ENCODE measurements at places on chromosomes 5 and 9. TPM values are rescaled to one million over a fixed set of nuclear protein-coding genes. Genes with fewer than 3 reads are reported as not detected.

DNA sequence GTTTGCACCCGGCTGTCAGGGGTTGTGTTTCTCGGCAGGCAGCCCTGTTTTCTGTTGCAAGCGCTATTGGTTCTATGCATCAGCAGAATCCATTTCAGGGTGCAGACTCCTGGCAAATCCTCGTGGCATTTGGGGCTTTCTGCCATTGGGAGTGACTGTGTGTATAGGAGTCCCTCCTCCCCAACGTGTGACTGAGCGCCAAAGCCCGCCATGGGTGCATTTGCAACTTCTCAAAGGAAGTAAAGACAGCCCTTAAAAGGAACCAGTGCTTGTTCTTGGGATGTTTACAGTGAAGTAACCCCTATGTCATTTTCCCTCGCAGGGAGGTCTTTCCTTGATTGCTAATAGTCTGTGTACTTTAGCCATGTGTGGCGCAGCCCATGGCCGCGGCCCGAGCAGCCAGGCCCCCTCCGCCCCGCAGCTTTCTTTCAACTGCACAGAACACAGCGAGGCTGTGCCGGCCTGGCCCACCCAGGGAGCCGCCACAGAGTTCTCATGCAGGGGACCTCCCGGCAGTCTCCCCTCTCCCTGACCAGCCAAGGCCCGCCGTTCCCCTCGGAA, 175.6 kb downstream of the HSD17B3 start:
- H3K4me3 ChIP-seq = no peak overlapping the region
- H3K27ac ChIP-seq = no peak overlapping the region
- no peaks in the 10 kb centered on the region for H3K27me3 ChIP-seq
- DNase-seq = no peak

GRCh38 chr9:90641086-90641485, 1.5 kb downstream of the DIRAS2 start:
- H3K27ac ChIP-seq = no peak overlapping the region
- peaks cover 49% of the 10 kb centered on the region for H3K27me3 ChIP-seq
- no peaks in the 10 kb centered on the region for H3K36me3 ChIP-seq
- no peak for DNase-seq

DNA sequence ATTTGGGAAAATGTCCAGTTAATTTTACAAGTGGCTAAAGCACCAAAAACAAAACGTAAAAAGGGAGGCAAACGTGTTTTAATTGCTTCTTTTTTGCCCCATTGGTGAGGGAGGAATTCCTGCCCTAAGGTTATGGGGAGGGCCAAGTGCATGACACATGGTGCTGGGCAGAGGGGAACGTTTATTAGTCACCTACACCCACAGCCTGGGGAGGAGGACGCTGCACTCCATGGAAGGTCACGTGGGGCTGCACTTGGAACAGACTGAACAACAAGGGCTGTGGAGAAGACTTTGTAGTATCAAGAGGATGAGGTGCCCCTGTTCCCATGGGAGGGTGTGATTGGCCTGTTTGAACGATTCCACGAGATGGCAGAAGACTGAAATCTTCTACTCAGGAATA, 13.7 kb upstream of the ADAMTS16 start:
- no peak for DNase-seq
- H3K27ac ChIP-seq = no peak overlapping the region
- no peak overlapping the region for H3K4me3 ChIP-seq
- H3K27me3 ChIP-seq = peaks cover 4% of the 10 kb centered on the region
- no peaks in the 10 kb centered on the region for H3K36me3 ChIP-seq

- no peaks in the 10 kb centered on the region for H3K4me1 ChIP-seq
- no peaks in the 10 kb centered on the region for H3K36me3 ChIP-seq
- H3K27ac ChIP-seq = no peak overlapping the region
- DNase-seq = no peak
Measured at GRCh38 chr5:132250547-132250946, 6.9 kb upstream of the PDLIM4 start.

Gene IQGAP2
- total RNA-seq = 54.6 TPM

GRCh38 chr5:56262279-56262678, 29.1 kb upstream of the ANKRD55 start:
- no peaks in the 10 kb centered on the region for H3K36me3 ChIP-seq
- no peaks in the 10 kb centered on the region for H3K27me3 ChIP-seq
- H3K27ac ChIP-seq = no peak overlapping the region
- H3K4me1 ChIP-seq = peaks cover 3% of the 10 kb centered on the region
- no peak overlapping the region for H3K4me3 ChIP-seq

- no peaks in the 10 kb centered on the region for H3K4me1 ChIP-seq
- H3K36me3 ChIP-seq = no peaks in the 10 kb centered on the region
- no peak overlapping the region for H3K27ac ChIP-seq
- DNase-seq = no peak
- H3K27me3 ChIP-seq = no peaks in the 10 kb centered on the region
- H3K4me3 ChIP-seq = no peak overlapping the region
Measured at GRCh38 chr5:178524093-178524882, 65.9 kb downstream of the COL23A1 start.

Gene CCNI2
- total RNA-seq = 1.4 TPM

- no peak for DNase-seq
- H3K27me3 ChIP-seq = peaks cover 6% of the 10 kb centered on the region
- H3K36me3 ChIP-seq = no peaks in the 10 kb centered on the region
- H3K4me3 ChIP-seq = no peak overlapping the region
- no peak overlapping the region for H3K27ac ChIP-seq
Measured at GRCh38 chr5:66503203-66503789, 92.9 kb upstream of the MAST4 start.

- DNase-seq = no peak
- peaks cover 3% of the 10 kb centered on the region for H3K27me3 ChIP-seq
- H3K4me1 ChIP-seq = no peaks in the 10 kb centered on the region
- H3K36me3 ChIP-seq = no peaks in the 10 kb centered on the region
- no peak overlapping the region for H3K27ac ChIP-seq
- no peak overlapping the region for H3K4me3 ChIP-seq
Measured at GRCh38 chr5:83662558-83662957, 58.1 kb downstream of the HAPLN1 start.

GRCh38 chr5:124153588-124153987, 592.9 kb downstream of the ZNF608 start:
- H3K4me1 ChIP-seq = no peaks in the 10 kb centered on the region
- no peak for DNase-seq
- no peak overlapping the region for H3K4me3 ChIP-seq
- H3K36me3 ChIP-seq = no peaks in the 10 kb centered on the region
- H3K27ac ChIP-seq = no peak overlapping the region

DNA sequence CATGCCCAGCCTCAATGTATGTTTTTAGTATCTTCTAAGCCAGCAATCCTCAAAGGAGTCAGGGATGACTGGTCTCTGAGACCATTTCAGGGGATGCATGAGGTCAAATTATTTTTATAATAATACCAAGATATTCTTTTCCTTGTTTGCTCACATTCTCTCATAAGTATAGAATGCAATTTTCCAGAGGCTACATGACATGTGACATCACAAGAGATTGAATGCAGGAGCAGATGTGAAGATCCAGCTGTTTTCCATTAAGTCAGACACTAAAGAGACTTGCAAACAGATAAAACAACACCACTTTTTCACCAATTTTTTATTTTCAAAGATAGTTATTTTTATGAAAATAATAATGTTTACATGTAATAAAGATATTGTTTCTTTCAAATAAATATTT, 22.0 kb upstream of the FREM1 start:
- no peaks in the 10 kb centered on the region for H3K4me1 ChIP-seq
- H3K27ac ChIP-seq = no peak overlapping the region
- DNase-seq = no peak
- H3K36me3 ChIP-seq = no peaks in the 10 kb centered on the region
- H3K27me3 ChIP-seq = no peaks in the 10 kb centered on the region

- H3K27me3 ChIP-seq = peaks cover 9% of the 10 kb centered on the region
- H3K36me3 ChIP-seq = no peaks in the 10 kb centered on the region
- no peak overlapping the region for H3K27ac ChIP-seq
- H3K4me1 ChIP-seq = no peaks in the 10 kb centered on the region
- H3K4me3 ChIP-seq = no peak overlapping the region
- DNase-seq = no peak
Measured at GRCh38 chr5:181008136-181008535, 19.5 kb downstream of the BTNL3 start.

GRCh38 chr9:121815084-121815483, 163.7 kb downstream of the DAB2IP start:
- no peak overlapping the region for H3K4me3 ChIP-seq
- no peaks in the 10 kb centered on the region for H3K27me3 ChIP-seq
- no peak overlapping the region for H3K27ac ChIP-seq
- no peaks in the 10 kb centered on the region for H3K36me3 ChIP-seq

DNA sequence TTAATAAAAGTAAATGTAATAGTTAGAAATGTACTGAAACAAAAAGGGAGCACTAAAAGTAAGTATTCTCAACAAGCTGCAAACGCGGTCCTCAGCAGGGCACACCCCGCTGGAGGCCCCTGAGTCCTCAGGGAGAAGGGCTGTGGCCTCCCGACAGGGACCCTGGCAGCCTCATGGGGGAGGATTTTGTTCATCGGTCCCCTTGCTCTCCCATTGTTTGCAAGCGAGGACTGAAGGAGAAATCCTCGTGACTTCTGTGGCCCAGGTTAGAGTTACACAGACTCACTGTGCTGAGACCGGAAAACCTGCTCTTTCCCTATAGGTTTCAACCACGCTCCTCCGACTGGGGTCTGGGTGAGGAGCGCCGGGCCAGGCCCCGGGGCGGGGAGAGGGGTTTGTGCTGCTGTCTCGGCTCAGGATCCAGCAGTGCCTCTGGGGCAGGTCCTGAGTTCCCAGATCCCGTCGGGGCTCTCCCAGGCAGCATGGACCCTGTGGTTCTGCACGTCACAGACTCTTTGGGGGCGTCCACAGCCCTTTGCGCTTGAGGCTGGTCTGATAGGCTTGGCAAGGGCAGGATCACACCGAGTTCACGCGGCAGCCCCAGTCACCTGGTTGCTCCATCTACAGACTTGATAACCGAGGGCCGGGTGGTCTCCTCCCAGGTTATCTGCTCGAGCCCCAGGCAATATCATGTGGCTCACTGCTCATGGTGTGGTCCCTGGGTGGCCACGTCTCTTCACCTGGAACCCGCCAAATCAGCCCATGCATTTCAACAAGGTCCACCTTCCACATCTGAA, 38.8 kb downstream of the MRPL36 start:
- no peak for DNase-seq
- no peaks in the 10 kb centered on the region for H3K4me1 ChIP-seq
- no peak overlapping the region for H3K4me3 ChIP-seq

- H3K4me3 ChIP-seq = no peak overlapping the region
- H3K36me3 ChIP-seq = no peaks in the 10 kb centered on the region
- H3K4me1 ChIP-seq = no peaks in the 10 kb centered on the region
- no peak overlapping the region for H3K27ac ChIP-seq
- H3K27me3 ChIP-seq = no peaks in the 10 kb centered on the region
- DNase-seq = no peak
Measured at GRCh38 chr5:122341087-122341486, 29.1 kb downstream of the SNCAIP start.

Gene ACER2
- total RNA-seq = 2.2 TPM
